ENCODE measurements at places on chromosomes 13 and 19.

GRCh38 chr19:3649888-3650287 lies 23.3 kb upstream of the CACTIN start:
- no peak for DNase-seq

DNA sequence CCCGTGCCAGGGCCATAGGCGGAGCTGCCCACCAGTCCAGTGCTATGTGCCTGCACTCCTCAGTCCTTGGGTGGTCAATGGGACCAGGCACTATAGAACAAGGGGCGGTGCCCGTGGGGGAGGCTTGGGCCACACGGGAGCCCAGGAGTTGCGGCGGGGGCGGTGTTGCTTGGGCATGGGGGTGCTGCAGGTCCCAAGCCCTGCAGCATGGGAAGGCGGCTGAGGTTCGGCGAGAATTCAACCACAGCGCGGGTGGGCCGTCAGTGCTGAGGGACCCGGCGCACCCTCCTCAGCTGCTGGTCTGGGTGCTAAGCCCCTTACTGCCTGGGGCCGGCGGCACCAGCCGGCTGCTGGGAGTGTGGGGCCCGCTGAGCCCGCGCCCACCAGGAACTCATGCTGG lies 242.2 kb upstream of the SGCG start:
- DNase-seq: no peak

DNA sequence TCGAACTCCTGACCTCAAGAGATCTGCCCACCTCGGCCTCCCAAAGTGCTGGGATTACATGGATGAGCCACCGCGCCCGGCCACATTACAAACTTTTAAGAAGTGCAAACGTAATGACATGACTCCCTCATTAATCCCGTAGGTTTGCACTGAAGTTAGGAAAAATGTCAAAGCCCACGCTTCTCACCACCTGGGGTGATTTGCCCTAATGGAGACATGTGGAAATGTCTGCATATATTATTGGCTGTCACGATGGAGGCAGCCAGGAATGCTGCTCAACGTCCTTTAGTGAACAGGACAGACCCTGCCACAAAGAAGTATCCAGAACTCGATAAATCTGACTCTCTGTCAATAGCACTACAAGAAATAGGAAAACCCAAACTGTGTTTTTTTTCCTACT lies 21.0 kb downstream of the NLRP9 start:
- DNase-seq: no peak

GRCh38 chr13:50319635-50320255 lies 304.5 kb downstream of the KCNRG start:
- peak; percentile 26 for DNase-seq

DNA sequence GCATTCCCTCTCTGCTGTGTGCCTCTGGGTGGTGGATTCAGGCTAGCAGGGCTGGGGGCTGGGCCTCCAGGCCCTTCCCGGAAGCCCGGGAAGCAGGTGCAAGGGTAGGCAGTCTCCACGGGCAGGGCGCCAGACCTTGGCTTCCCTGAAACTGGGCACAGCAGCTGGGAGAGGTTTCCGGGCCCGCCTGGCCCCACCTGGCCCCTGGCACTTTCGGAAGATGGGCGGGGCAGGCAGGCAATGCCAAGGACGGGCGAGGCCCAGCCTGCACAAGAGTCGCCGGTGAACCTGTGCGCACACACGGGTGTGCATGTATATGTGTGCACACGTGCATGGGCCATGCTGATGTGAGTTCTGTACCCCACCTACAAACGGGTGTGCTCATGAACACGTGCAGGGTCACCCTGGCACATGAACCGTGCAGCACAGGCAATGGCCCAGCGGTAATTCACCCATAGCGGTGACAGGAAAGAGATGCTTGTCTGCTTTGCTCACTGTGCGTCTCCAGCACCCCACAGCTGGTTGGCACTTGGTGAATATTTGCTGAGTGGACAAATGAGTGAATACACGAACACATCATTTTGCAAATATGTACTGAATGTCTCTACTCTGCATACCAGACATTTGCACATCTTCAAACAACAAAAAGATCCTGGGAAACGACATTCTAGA lies 15.3 kb downstream of the GADD45B start:
- DNase-seq: no peak

DNA sequence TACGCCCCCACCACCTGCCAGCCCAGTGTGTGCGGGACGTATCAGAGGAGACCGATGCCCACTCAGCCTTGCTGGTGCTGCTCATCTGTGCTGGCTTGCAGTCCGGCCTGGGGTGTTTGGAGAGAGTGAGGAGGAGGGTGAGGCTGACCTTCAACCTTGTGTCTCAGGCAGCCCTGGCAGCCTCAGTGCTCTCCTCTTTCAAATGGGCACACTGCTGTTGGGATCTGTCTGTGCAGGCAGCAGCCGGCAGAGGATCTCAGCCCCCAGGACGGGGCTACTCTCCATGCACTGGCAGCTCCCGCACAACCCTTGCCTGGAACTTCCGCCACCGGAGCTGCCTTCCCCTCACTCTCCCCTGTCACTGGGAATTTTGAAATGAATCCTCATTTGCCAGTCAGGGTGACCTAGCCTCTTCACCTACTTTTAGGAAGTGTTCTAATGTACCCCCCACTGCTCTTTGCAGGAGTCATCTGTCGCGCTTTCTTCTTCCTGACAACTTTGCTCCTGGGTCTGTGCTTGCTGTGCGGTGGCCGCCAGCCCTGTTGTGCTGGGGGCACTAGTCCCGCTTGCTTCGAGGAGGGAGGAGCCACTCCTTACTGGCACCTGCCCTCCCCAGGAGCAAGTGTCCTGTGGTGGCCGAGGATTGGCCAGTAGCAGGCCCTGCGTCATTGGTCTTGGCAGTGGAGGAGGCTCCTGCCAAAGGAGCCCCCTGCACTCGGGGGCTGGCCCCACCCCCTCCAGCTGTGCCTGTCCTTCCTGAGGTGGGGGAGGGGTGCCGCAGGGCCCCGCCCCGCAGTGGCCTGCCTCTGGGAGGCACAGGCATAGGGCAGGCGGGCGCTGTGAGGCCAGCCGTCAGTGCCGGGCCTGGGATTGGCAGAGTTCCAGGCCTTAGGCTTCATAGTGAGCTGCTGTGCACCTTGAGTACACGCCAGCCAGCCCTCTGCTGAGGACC lies 53.4 kb downstream of the TSSK6 start:
- no peak for DNase-seq

- no peak for DNase-seq
Measured at GRCh38 chr13:72599178-72599743, 128.2 kb downstream of the MZT1 start.

DNA sequence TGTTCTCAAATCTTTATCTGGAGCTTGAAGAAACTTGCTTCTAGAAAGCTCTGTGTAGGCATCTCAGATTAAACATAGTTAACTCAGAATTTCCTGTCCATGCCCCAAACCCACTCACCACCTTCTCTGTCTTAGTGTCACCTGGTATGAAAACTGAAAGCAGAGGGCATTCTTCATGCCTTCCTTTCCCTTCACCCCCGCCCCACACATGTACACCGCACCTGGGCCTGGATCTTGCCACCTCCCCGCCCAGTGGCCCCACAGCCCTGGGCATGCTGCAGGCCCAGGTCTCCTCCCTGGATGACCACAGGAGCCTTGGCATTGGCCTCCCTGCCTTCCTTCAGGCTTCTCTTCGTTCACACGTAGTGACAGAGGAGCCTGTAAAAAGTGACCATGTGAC lies 15.8 kb downstream of the CFAP97D2 start:
- no peak for DNase-seq

- DNase-seq: no peak
Measured at GRCh38 chr13:44938854-44939253, 50.4 kb downstream of the NUFIP1 start.

DNA sequence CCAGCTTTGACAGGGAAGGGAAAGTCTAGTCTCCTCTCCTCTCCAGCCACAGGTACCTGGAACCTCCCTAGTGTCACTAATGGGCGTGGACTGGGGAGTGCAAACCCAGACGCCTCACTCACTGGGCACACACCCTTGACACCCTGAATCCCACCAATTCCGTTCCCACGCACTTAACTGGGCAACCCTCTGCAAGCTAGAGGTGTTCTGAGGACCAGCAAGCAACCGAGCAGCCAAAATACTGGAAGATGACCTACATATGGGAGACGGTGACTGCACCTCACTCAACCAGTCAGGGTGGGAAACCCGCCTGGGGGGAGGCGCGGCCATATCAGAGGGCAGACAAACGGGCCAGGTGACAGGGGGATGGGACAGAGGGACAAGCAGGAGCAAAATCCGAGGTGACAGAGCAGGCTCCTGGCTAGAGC lies 991 bp downstream of the ABHD17A start:
- DNase-seq: no peak

- no peak for DNase-seq
Measured at GRCh38 chr19:54418030-54418929, 3.0 kb downstream of the TTYH1 start.

DNA sequence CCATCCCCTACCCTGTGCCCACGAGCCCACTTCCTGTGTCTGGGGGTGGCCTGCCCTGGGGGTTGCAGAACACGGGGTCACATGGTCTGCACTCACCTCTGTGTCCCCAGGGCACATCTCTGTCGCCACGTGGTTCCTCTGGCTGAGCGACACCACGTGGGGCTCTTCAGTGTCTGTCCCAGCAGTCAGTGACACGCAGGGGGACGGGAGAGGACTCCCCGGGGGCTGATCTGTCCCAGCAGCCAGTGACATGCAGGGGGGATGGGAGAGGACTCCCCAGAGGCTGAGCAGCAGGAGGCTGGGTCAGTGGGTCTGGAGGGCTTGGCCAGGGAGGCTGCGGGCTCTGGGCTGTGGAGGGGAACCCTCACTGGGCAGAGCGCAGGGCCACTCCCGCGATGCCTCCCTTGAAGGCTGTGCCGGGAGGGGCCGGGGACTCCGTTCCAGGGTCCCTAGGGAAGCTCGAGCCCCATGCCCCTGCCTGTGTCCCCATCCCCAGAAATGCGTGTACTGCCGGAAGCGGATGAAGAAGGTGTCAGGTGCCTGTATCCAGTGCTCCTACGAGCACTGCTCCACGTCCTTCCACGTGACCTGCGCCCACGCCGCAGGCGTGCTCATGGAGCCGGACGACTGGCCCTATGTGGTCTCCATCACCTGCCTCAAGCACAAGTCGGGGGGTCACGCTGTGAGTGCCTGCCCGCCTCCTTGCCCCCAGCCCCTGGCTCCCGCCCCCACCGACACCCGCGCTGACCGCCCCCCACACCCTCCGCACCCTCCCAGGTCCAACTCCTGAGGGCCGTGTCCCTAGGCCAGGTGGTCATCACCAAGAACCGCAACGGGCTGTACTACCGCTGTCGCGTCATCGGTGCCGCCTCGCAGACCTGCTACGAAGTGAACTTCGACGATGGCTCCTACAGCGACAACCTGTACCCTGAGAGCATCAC lies 174.8 kb downstream of the KDM4B start:
- no peak for DNase-seq

- DNase-seq: no peak
Measured at GRCh38 chr13:114226088-114226487, 8.6 kb upstream of the CDC16 start.

DNA sequence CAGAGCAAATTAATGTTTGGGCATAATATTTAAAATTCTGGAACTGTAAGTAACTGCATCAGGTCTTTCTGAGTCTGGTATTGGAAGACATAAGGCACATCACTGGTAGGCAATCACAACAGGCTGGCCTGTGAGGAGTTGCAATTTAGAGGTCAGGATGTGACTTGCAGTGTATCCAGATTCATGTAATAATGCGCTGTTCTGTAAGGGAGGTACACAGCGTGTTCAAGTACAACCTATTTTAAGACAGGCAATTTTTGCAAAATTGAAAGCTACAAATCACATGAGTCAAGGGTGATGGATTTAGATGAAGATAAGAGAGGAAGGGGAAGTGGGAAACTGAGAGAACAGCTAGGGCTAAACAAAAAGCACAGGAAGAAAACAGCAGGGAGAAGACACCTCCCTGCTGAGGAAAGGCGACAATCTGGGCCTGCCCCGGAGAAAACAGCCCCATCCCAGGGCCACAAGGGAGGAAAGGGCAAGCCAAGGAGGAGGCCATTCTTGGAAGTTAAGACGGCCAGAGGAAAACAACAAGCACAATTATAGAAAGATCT lies 138.1 kb downstream of the LACC1 start:
- DNase-seq: no peak

DNA sequence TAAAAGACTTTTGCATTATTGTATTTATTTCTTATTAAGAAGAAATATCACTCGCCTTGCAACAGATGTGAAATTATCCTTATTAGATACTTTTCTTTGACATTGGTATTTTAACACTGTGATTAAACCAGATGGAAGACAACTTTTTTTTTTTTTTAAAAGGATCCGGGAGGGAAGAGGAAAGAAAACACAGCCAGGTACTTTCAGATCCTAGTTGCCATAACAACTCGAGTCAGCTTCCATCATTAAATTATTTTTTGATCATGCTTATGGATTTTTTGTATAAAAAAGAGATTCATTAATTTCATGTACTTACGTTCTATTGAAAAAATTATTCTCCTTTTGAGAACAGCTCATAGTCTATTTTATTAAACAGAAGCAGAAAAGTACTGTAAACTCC lies 515.7 kb downstream of the TBC1D4 start:
- no peak for DNase-seq

DNA sequence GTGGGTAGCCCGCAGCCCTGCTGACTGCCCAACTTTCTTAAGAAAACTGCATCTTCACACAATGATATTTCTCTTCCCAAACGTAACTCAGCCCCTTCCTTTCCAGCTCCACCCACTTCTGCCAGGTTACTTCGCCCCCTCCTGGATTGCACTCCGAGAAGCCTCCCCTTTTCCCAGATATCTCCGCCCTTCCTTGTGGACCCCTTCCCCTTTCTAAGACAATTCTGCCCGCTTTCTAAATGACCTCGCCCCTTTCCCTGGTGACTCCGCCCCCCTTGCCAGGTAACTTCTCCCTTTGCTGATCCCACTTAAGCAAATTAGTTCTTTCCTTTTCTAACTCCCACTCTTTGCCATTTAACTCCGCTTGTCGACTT lies 2.6 kb downstream of the VSIG10L start:
- DNase-seq: no peak

DNA sequence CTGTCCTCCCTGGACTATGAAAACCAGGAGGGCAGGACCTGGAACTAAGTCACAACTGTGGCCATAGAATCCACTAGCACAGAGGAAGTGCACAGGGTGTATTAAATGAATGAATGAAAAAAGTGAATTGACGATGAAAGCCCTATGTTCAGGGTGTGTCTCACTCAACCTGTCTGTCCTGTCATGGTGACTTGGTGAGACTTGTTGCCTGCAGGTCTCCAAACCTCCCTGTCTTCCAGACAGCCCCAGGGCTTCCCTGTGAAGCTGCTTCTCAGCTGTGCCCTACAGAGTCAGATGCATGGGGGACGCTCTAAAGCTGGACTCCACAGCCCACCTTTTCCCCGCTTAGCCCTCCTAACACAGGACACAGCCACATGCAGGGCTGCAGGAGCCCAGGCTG lies 4.8 kb upstream of the IGFL1 start:
- no peak for DNase-seq

- DNase-seq: no peak
Measured at GRCh38 chr13:72639377-72639776, 88.1 kb downstream of the MZT1 start.

Data from NCI-H460 (cell line).